ENCODE measurements at places on chromosomes 1 and 21.

GRCh38 chr1:113185463-113186104, 112.6 kb downstream of the LRIG2 start:
- no peak for DNase-seq

DNA sequence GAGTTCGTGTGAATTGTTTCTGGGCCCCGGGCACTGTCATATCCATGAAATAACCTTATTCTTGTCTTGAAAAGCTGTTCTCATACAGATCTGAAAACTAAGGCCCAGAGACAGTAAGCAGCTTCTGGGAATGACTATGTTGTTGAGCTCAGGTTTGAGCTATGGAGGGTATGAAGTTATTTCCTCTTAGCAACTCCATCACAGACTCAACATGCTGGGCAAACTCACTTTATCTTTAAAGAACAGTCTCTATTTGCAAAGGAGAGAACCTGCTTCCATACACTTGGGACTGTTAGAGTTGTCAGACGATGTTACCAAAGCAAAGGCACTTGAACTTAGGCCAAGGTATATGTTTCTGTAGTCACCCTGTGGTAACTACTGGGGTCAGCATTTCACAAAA, 90.0 kb downstream of the GPR88 start:
- DNase-seq = no peak

GRCh38 chr21:19900149-19900548, 1098.1 kb upstream of the NCAM2 start:
- no peak for DNase-seq

GRCh38 chr1:92511541-92511940, 24.8 kb upstream of the GFI1 start:
- no peak for DNase-seq

GRCh38 chr1:233372218-233373120, 44.9 kb downstream of the MAP3K21 start:
- no peak for DNase-seq

GRCh38 chr1:36343651-36344394, 20.4 kb upstream of the EVA1B start:
- no peak for DNase-seq

DNA sequence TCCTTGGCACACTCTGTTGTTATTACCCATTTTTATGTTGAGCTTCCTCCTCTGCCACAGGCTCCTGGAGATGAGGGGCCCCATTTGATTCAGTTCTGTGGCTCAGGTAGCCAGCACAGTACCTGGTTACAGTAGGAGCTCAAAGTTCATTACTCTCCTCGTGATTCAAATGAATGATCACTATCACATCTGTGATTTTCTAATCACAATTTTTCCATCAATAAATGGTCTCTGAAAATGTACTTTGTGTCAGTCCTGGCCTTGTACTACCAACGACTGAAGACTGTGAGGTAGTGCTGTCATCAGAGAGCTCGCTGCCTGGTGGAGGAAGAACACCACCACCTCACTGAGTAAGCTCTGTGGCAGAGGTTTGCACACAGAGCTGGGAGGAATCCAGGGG, 106.8 kb upstream of the JUN start:
- DNase-seq = no peak
